ENCODE measurements at places on chromosomes 13 and 19. TPM values are rescaled to one million over a fixed set of nuclear protein-coding genes. Genes with fewer than 3 reads are reported as not detected.

EID2B gene
- 8.4 TPM for polyA plus RNA-seq

DIS3 gene
- polyA plus RNA-seq: 17.0 TPM

KCNN1 gene
- polyA plus RNA-seq: 28.0 TPM

GARIN5A gene
- 4.8 TPM for polyA plus RNA-seq

WDR87 gene
- 0.17 TPM for polyA plus RNA-seq

ATP13A1 gene
- 58.0 TPM for polyA plus RNA-seq

KLHL1 gene
- polyA plus RNA-seq: not detected

LMTK3 gene
- polyA plus RNA-seq: 2.2 TPM

PEAK3 gene
- 0.06 TPM for polyA plus RNA-seq

ATP8A2 gene
- polyA plus RNA-seq: 0.31 TPM

TEX101 gene
- polyA plus RNA-seq: not detected

FBXO27 gene
- 13.4 TPM for polyA plus RNA-seq

PLIN4 gene
- polyA plus RNA-seq: 0.81 TPM

NLRP13 gene
- polyA plus RNA-seq: not detected

LRFN3 gene
- polyA plus RNA-seq: 16.0 TPM

APLP1 gene
- polyA plus RNA-seq: 157 TPM

KIR3DL1 gene
- not detected for polyA plus RNA-seq

KIR2DL4 gene
- polyA plus RNA-seq: not detected

MICU2 gene
- 67.4 TPM for polyA plus RNA-seq

GJB6 gene
- not detected for polyA plus RNA-seq

TGDS gene
- polyA plus RNA-seq: 13.2 TPM

TNPO2 gene
- 20.5 TPM for polyA plus RNA-seq

ZNF558 gene
- polyA plus RNA-seq: not detected

APOC4 gene
- not detected for polyA plus RNA-seq

ZNF85 gene
- polyA plus RNA-seq: 9.4 TPM

ERICH4 gene
- not detected for polyA plus RNA-seq

CEACAM5 gene
- not detected for polyA plus RNA-seq

CD177 gene
- polyA plus RNA-seq: not detected

NUDT15 gene
- 21.9 TPM for polyA plus RNA-seq

CD79A gene
- 0.24 TPM for polyA plus RNA-seq

NDUFS7 gene
- 472 TPM for polyA plus RNA-seq

ZNF417 gene
- polyA plus RNA-seq: 4.8 TPM

PRRG2 gene
- polyA plus RNA-seq: 0.29 TPM

SOHLH2 gene
- polyA plus RNA-seq: 9.2 TPM

TNFSF9 gene
- polyA plus RNA-seq: 3.0 TPM

DIAPH3 gene
- 2.9 TPM for polyA plus RNA-seq
